Nucleus accumbens (tissue), 56 donors: ENCODE measurements at places on chromosomes 12 and 14.

DNA sequence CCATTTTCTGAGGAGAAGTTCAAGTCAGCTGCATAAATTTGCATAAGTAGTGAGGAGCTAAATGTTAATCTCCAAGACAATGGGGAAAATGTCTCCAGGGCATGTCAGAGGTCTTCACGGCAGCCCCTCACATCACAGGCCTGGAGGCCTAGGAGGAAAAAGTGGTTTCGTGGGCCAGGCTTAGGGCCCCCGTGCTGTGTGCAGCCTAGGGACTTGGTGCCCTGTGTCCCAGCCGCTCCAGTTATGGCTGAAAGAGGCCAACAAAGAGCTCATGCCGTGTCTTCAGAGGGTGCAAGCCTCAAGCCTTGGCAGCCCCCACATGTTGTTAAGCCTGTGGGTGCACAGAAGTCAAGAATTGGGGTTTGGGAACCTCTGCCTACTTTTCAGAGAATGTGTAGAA is 41.9 kb upstream of the RD3L start:
- DNase-seq, result no peak

- DNase-seq, result no peak
These were observed 543.6 kb downstream of the TMEM121 start for GRCh38 chr14:106069804-106070625.

DNA sequence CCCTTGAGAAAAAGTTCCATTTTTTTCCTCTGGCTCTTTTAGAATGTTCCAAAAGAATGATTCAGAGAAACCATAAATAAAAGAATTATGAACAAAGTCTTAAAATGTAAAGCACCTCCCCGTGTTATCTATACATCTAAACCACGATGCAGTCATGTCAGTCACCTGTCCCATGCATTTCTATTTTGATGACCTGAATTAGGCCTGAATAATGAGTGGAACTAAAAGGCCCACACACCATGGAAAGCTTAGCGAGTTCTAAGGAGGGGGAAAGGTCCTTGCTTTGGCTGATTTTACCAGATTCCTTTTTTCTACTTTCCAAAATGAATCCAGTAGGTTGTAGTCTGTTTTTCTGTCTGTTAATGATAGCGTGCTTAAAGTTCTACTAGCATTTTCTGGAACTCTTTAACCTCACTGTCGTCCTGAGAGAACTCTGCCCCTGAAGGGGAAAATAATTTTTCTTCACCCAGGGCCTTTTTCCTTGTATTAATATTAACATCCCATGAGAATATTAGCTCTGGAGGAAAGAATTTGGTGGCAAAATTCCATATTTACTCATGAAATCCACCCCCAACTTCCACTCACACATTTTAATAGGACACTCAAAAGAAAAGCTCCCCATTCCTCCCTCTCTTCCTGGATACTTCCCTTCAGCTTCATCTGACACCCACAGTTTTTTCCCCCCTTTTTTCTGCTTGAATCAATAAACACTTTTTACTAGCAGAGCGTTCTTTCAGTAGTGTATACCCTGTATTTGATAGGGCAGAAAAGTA is 266.3 kb upstream of the DIO2 start:
- DNase-seq, result no peak

GRCh38 chr12:16606201-16606849 is 363 bp upstream of the LMO3 start:
- peak; percentile 67 for DNase-seq

- no peak for DNase-seq
These were observed 8.4 kb downstream of the PAPLN start for GRCh38 chr14:73245480-73246325.

GRCh38 chr12:75477137-75477536 is 3.4 kb upstream of the GLIPR1 start:
- DNase-seq, result no peak

DNA sequence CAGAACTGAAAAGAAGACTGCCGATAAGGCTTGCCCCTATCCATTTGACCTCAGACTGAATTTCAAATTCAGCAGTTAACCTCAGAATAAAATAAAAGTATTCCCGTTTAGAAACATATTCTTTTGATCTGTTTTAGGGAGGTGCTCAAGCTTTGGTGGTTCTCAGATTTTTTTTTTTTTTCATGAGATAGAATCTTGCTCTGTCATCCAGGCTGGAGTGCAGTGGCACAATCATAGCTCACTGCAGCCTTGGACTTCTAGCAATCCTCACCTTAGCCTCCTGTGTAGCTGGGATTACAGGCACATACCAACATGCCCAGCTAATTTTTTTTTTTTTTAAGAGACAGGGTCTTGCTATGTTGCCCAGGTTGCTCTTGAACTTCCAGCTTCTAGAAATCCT is 15.5 kb downstream of the AEBP2 start:
- no peak for DNase-seq

GRCh38 chr14:77761205-77761931 is 412 bp upstream of the SNW1 start:
- DNase-seq, result no peak

DNA sequence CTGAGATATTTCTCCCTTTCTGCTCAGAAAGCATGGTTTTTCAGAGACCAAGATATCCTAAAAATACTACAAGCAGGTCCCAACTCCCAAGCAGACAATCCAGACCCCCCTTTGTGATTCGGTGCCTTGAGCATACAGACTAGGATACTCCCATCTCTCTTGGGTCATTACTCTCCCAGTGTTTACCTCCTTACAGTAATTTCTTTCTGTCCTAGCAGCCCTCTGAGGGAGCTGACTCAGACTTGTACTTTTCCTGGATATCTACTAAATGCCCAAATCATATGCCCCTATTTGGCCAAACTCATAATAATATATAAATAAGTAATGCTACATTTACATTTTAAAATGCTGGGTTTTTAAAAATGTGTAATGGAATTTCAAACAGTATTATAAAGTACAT is 355.6 kb downstream of the LRIG3 start:
- no peak for DNase-seq

GRCh38 chr12:113984464-113984863 is 18.3 kb upstream of the RBM19 start:
- DNase-seq, result no peak

- no peak for DNase-seq
These were observed 34.9 kb upstream of the HNF1A start for GRCh38 chr12:120943482-120943881.

- DNase-seq, result no peak
These were observed 38.9 kb downstream of the SLC17A8 start for GRCh38 chr12:100395811-100396210.

- DNase-seq, result no peak
These were observed 2.5 kb upstream of the CPNE6 start for GRCh38 chr14:24068711-24069410.

DNA sequence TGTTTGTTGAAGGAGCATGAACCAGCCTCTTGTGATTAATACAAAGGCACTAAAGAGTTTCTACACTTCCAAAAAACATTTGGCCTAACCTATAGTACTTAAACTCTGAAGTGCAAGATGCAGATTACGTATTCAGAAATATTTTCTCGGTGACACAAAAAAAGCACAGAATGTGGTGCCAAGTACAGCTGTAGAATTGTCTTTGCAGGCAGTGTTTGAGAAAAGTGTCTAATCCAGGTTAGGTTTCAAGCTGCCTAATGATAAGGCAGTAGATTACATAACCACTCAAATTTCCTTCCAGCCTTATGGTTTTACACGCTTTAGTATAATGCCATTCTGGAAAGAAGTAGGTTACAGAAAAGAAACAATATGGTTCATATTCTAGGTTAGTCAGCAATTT is 205.2 kb downstream of the KLHL28 start:
- no peak for DNase-seq

DNA sequence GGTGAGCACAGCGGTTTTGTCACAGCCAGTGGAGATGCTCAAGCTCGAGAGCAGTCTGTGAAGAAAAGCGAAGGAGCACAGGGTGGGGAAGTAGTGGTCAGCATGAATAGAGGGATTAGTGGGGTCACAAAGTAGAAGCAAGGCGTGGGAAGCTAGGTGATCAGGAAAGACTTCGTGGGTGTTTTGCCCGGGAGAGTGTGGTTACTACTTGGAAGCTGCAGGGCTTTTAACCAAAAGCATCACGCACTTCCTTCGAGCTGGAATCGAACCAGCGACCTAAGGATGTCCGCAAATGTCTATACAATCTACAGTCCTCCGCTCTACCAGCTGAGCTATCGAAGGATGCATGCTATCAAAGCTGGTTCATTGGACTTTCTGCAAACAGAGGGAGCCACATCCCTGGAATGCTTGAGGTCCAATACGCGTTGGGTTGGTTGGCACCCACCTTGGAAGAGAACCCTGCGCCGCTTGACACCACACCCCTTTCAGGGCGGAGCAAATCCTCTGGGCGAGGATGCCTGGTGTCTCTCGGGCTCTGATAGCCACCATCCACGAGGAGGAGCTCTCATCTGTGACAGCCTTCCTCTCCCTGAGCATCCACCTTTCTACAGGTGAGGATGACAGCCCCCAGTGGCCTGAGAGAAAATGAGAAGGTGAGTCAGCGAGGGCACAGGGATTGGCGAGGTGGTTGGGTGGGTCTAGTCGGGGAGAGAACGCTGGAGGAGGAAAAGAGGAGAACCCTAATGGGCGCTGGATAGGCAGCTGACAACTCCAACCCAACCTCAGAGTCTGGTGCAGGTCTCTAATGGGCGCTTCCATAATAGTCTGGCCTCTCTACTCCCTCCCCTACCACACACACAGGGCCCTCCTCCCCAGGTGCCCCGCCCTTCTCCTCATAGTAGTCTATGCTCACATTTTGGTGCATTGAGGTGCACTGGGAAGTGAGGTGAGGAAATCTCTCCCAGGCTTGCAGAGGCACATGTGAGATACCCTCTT is 16.0 kb upstream of the OR6S1 start:
- DNase-seq, result no peak

DNA sequence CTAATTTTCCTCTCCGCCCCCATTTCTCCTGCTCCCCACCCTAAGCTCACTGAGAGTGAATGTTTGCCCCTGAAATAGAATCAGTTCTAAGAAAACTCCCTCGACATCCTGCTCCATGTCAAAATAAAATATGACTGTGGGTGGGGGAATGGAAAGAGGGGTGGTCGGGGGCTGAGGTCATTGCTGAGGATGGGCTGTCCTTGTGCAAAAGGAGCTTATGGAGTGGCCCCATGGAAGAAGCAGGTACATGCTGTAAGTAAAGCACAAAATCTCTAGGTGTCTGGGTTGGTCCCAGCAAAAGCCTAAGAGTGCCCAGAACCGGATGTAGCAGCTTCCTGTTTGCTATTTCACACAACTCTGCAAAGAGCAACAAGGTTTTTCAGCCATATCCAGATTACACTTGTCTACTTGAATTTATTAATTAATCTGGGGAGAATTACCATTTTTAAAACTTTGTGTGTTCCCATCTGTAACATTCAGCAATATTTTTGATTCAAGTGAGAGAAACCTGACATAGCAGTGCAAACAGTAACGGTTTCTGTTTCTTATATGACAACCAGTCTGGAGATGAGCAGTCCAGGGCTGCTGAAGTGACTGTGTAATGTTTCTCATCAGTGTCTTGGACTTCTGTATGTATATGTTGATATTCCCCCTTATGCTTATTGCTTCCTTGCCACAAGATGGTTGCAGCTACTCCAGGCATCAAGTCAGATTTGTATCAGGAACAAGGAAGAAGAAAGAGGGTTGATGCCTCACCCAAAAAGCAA is 40.4 kb upstream of the GZMB start:
- DNase-seq, result no peak

DNA sequence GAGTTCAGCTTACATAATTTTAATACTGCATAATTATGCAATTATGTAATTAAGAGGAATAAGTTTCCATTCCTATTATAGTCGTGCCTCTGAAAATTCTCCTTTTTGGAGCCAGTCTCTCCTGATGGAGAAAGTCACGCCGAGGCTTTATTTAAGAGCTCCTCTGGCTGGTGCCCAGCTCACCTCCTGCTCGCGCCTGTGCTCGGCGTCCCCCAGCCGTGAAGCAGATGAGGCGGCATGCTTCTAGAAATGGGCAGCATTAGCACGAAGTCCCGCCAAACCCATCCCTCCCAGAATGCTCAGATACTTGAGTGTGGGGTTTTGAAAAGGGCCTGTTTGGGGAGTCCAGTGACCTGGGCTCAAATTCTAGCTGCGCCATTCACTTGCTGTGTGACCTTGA is 153.0 kb downstream of the PHETA1 start:
- DNase-seq, result no peak

GRCh38 chr12:32435921-32436705 is 36.8 kb downstream of the FGD4 start:
- DNase-seq, result no peak

- no peak for DNase-seq
These were observed 12.6 kb downstream of the NOPCHAP1 start for GRCh38 chr12:104998423-104999346.

GRCh38 chr12:25935355-25936144 is 22.9 kb upstream of the RASSF8 start:
- DNase-seq, result no peak

DNA sequence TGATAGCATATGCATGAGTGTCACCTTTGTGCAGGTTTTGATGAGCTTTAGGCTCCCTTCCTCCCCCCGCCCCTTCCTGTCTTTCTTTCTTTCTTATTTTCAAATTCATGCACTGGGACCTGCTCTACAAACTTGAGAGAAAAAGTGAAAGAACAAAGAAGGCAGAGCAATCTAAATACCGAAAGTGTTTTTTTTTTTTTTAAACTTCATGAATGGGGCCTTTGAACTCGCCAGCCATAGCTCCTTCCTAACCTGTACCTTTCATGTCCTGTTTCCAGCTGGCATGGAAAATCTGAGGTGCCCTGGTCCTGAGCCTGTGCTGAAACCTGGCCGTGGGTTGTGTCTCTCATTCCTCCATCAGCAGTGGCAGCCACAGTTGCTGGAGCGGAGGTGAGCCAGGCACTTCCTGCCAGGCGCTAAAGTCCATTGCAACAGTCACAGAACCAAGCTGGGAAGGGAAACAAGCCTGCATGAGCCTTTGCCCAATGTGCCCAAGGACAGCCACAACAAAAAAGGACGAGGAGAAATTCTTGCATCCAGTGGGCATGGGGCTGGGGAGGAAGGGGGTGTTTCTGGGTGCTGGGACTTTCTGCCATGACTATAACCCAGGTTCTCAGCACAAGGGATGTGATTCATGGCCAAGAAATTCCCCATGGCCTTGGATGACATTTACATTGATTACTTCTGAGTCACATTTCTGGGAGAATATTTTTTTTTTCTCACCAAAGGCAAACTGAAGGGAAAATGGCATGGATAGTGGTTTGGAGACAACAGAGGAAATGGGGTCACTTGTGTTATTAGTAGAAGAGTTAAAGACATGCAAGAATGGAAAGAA is 102.7 kb downstream of the TMEM30B start:
- no peak for DNase-seq

GRCh38 chr12:27284751-27285150 is 40.7 kb downstream of the STK38L start:
- DNase-seq, result no peak

DNA sequence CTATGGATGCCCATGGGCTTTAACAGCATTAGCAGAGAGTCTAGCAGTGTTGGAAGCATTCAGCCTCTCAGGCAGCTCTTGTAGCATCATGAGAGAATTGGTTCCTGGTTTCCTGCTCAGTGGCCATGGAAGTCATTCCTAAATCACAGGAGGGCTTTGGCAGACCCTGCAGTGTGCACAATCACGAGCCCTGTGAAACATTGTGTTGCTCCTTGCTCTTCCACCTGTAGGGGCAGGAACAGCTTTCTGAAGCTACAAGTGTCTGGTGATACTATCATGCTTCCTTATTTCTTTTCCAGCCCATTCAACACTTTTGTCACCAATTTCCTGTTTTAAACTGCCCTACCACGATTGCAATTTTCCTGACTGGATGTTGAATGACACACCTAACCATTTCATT is 402.2 kb upstream of the USP15 start:
- DNase-seq, result no peak

- no peak for DNase-seq
These were observed 61.1 kb downstream of the NCOR2 start for GRCh38 chr12:124506145-124506831.
